Activated naive CD8-positive, alpha-beta T cell treated with anti-CD3 and anti-CD28 coated beads for 36 hours (primary cell): ENCODE measurements at places on chromosomes 13 and 19. TPM values are rescaled to one million over a fixed set of nuclear protein-coding genes. Genes with fewer than 3 reads are reported as not detected.

- DNase-seq, result no peak
- H3K27me3 ChIP-seq, result no peaks in the 10 kb centered on the region
- H3K36me3 ChIP-seq, result peaks cover 53% of the 10 kb centered on the region
- H3K4me3 ChIP-seq, result no peak overlapping the region
- no peaks in the 10 kb centered on the region for H3K4me1 ChIP-seq
These were observed 115.2 kb downstream of the B3GLCT start for GRCh38 chr13:31314961-31315360.

- H3K27ac ChIP-seq, result no peak overlapping the region
- DNase-seq, result no peak
- H3K4me1 ChIP-seq, result no peaks in the 10 kb centered on the region
- H3K36me3 ChIP-seq, result no peaks in the 10 kb centered on the region
These were observed 576.0 kb downstream of the PCDH17 start for GRCh38 chr13:58207501-58207900.

DNA sequence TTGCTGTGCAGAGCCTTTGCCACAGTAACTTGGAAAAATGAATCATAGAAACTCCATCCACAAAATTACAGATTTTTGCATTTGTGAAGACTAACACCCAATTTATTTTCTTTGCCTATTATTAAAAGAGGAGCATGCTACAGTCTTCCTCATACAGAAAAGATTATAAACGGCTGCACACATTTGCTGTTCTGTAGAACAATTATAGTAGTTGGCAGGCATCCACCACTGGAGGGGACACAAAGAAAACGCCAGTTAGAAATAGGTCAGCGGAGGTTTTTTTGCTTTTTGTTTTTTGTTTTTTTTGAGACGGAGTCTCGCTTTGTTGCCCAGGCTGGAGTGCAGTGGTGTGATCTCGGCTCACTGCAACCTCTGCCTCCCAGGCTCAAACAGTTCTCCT, 51.6 kb downstream of the SACS start:
- H3K27ac ChIP-seq, result no peak overlapping the region
- H3K27me3 ChIP-seq, result peaks cover 5% of the 10 kb centered on the region
- DNase-seq, result no peak
- peaks cover 11% of the 10 kb centered on the region for H3K36me3 ChIP-seq

The TNFSF11 gene
- total RNA-seq, result 7.5 TPM
